Naive B cell (primary cell): ENCODE measurements at places on chromosomes 12 and 14.

DNA sequence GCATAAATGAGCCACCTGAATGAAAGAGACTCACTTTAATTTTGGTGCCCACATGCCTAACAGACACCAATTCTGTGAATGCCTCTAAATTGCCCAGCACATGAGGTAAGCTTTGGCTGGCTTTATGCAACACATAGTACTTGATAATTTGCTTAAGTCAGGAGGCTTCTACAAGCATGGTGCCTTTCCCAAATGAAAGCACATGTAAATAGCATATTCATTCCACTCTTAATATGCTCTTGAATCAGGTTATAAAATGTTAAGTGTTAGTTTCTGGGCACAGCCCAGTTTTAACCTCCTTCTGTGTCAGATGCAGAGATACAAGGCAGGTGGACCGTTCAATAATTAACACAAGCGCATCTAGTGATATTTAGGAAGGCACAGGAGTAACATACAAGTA is 15.6 kb downstream of the TMCC3 start:
- no peak for DNase-seq

DNA sequence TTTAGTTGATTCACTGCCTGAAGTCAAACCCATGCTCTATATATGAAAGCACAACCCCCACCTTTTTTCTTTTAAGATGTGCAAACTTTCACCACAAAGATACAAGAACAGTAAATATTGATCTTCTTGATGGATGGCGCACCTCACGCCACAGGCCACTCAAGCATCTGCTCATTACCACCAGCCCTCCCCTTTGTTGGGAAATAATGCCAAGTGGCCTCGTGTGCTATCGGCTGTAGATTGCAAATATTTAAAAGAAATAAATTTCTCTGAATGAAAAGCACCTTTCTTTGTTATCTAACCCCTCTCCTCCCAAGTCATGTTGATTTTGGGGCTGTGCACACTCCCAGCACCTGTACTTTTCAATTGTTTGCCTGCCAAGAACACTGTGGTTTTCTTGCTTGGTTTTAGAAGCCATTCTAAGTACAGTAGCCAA is 122.7 kb downstream of the C12orf42 start:
- DNase-seq: no peak

- DNase-seq: no peak
These were observed 2.4 kb upstream of the PAX9 start for GRCh38 chr14:36659010-36659821.

- DNase-seq: no peak
These were observed 87.3 kb downstream of the SLC41A2 start for GRCh38 chr12:104870797-104871196.

DNA sequence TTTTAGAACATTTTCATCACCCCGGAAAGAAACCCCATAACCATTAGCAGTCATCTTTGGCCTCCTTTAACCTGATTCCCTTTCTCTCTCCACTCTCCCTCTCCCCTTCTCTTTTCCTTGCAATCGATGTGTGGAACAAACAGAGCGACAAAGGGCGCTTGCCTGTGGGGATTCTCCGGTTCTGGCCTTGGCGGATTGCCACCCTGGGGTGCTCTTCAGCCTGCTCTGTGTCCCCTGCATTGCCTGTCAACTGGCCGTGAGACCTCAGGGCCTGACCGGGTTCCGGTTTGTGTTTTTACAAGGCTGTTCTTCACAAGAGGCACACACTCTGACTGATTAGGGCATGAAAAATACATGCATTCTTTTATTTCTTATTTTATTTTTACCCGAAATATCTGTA is 27.8 kb downstream of the LRTM2 start:
- no peak for DNase-seq

- no peak for DNase-seq
These were observed 82.1 kb downstream of the TSPAN8 start for GRCh38 chr12:71075743-71076142.

DNA sequence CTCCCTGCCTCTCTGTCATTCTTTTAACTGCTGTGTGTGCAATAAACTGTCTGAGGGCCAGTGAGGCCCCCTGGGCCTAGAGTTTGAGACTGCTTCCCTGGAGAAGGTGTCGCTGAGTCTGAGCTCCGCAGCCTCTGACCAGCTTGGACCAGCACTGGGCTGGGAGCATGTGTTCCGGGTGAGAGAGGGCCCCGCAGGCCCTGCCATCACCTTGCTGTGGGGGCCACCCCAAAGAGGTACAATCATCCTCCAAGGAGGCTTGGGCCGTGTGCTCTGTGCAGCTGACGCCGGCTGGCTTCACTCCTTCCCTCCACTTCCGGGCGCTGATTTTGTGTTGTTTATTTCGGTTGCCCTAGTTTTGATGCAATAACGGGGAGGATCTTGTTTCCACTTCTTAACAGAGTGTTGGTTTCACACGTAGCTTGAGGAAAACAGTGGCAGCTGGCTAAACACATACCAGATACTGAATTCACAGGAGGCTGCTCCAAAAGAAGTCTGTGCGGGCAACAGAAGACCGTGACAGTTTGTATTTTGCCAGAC is 121.6 kb downstream of the TMEM132C start:
- DNase-seq: no peak

DNA sequence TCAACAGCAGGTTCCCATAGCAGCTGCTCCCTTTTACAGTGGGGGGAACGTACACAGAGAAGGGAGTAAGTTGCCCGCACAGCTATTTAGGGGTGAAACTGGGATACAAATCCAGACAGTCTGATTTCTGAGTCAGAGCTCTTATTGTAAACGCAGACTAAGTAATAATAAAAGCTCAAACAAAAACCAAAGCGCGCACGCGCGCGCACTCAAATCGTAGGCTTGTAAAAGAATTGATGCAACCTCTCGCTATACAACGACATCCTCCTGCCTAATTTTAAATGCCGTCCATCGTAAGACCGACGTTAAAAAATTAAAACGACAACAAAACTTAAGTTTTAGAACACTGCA is 747 bp upstream of the DACT1 start:
- no peak for DNase-seq

DNA sequence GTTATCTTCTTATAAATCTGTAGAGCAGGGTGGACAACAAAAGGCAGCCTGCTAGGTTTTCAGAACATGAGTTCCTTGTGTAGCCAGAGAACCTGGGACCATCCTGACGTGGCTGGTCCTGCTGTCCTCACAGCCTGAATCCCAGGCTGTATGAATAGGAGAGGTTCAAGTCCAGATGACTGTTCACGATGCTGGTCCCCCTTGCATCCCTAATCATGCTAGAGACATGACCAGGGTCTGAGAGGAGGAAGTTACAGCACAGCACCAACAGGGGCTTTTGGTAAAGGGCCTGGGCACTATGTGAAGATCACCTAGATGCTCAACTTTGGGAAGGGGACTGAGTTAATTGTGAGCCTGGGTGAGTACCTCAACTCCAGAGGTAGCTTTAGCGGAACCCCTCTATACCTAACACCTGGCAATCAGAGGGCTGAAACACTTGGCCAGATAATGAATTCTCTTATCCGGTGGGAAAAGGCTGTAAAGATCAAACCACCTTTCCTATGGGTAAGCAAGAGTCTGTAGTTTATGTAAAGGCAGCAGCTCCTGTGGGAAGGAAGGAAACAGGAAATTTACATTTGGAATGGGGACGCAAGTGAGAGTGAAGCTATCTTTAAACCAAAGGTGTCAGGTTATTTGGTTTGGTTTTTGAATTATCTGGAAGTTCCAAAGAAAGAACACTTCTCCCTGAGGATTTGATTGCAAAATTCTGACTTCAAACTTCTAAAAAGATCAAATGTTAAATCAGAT is 112.8 kb downstream of the DAD1 start:
- DNase-seq: no peak

DNA sequence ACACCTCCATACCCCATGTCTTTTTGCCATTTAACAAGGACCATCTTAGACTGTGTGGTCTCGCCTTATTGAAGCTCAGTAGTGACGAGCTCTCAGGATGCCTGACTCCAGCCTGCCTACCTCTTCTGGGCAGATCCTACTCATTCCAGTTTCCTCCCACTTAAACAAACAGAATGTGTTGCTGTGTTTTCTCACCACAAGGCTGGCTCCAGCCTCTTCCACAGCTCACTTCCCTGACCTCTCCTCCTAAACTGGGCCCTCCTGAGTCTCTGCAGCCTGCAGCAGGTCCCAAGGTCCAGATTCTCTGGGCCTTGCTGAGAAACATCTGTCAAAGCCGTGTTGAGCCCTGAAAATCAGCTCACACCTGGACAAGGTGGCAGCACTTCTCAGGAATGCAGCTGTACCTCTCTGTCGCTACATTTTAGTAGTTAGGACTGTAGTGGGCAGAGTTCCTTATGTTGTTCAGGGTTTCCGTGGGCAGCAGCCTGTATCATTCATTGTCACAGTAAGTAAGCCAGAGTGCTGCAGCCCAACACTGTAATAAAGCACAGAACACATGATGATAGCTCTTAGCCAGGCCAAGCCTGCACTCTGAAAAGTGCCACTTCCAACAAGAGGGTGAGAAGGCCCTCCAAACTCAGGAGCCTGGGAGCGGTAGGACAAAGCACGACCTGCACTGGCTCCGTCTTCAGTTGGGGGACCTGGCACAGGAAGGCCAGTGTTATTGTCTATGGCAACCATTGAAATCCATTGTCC is 68.5 kb downstream of the NKX2-1 start:
- DNase-seq: no peak

DNA sequence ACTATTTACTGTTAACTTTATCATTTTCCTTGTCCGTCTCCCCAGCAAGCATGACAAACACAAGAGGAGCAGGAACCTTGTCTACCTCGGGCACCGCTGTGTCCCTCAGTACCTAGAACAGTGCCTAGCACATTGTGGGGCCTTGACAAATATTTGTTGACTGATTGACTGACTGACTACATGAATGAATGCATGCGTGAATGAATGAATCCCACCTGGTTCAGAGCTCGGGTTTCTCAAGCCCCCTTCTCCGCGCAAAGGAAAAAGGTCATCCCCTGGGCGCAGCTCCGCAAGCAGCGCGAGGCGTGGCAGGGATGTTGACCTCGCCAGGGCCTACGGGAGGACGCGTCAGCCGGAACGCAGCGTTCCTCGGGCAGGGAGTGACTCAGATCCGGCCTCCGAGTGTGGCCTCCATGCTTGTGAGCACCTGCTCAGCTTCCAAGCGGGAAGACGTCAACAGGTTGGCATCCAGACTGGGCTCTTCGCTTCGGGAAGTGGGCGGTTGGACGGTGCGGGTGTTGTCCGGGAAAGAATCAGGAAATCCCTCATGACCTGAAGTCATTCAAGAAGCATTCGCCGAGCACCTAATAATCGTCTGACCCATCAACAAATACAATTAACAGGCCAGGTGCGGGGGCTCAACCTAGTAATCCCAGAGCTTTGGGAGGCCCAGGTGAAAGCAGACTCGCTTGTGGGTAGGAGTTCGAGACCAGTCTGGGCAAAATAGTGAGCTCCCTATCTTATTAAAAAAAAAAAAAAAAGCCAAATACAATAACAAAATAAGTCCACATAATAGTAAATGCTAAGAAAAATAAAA is 13.9 kb upstream of the UBC start:
- DNase-seq: no peak

DNA sequence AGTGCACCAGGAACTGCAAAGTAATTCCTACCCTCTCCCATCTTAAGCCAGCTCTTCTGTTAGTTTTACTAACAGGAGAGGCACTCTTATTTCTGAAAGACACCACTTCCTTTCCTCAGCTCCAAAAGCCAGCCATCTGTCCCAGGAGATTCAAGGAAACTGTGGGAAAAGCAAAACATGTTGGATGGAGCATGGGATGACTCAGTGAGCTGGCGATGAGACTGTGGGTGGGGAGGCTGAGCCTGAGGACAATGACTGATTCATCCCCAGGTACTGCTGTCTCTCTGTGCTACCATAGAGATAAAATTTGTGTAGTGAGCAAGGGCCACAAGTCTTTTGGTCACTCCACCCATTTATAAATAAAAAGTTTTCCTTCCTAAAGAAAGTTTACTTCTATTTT is 141.4 kb downstream of the MYRFL start:
- no peak for DNase-seq

DNA sequence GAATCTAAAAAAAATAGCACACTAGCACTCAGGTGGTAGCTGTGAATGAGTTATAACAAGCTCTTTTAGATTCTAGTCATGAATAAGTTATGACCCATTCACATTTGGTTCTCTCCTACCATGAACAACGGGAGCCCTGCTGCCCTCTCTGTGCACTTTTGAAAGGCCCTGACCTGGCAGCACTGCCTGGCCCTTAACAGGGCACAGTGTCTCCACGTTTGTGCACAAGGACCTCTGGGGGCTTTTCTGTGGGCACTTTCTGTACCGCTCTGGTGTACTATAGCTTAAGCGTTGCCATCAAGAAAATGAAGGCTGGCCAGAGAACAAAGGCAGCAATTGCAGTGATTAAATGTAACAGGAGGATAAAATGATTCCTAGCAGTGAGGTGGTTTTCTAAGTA is 21.2 kb downstream of the CCDC92 start:
- no peak for DNase-seq

DNA sequence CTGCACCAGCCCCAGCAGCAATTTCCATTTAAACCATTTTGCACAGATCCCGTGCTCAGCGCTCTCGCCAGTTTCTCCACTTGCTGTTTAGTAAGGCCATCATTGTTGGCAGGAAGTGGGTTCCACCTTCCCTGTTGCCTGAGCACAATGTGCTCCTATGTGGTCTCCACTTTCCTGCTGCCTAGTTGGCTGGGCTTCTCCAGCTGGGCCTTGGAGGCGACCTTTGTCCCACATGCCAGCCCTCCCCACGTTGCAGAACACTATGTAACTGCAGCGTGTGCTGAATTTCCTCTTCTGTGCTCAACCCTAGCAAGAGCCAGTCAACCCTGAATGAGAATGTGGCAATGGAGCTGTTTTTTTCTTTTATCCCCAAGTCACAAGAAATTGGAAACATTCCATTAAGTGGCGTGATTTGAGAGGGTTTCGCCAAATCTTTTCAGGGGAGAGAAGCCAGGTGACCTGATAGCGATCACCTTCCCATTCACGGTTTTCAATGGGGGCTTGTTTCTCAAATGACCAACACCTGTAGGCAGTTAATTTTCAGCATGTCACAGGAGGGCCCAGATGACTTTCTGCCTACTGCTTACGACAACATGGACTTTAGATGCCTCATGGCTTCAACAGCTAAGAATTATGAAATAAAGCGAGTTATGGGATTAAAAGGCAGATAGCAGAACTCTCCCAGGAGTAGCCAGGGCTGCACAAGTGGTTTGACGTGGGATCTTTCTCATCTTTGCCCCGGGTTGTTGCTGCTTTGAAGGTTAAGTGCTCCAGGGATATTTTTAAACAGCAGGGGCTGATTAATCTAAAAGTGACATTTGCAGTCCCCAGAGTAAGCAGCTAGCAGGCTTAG is at the start of gene ACACB:
ACACB (plus strand) TSS at position 830 of the 853 bp plus-strand sequence. CDS start 22,819 bp downstream, outside the sequence.
- DNase-seq: no peak

GRCh38 chr14:38391334-38391733 is 135.4 kb upstream of the CLEC14A start:
- no peak for DNase-seq

GRCh38 chr14:97414718-97415098 is 617.5 kb downstream of the VRK1 start:
- DNase-seq: no peak
